Mesothelial cell of epicardium (in vitro differentiated cells): ENCODE measurements at places on chromosomes 3 and 15.

DNA sequence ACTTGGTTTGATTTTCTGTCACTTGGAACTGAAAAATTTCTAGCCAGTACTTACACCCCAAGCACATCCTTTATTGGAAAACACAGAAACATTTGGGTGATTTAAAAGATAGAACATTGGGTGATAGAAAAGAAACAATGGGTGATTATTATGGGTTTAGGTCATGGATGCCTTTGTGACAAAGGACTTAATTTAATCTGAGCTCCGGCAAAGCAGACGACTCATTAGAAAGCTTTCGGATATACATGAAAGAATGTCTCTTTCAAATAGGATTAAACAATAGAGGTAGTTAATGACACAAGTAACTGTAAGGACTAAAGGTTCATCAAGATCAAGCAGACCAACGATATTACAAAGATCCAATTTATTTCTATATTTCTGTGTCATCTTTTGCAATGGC lies 37.3 kb upstream of the CNTN4 start:
- no peak overlapping the region for H3K4me3 ChIP-seq
- H3K27ac ChIP-seq = no peak overlapping the region
- no peaks in the 10 kb centered on the region for H3K36me3 ChIP-seq
- no peak for DNase-seq
- H3K27me3 ChIP-seq = peaks cover 4% of the 10 kb centered on the region
- H3K4me1 ChIP-seq = peaks cover 2% of the 10 kb centered on the region

DNA sequence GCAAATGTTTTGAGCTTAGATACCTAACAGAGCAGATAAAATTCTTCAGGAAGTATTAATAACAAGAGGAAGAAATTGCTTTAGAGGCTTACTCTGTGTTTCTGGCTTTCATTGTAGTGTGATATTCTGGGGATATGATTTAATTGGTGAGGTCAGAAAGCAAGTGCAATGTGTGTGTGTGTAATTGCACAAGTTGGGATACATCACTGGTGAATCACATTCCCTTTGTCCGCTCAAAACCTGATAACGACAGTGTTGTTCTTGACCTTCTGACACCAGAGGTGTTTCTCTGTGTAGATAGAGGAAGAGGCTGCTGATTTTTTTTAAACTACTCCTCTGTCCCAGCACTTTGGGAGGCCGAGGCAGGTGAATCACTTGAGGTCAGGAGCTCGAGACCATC lies 161.1 kb downstream of the CACNA2D3 start:
- H3K27me3 ChIP-seq = peaks cover 2% of the 10 kb centered on the region
- H3K27ac ChIP-seq = no peak overlapping the region
- no peak for DNase-seq
- no peaks in the 10 kb centered on the region for H3K4me1 ChIP-seq

DNA sequence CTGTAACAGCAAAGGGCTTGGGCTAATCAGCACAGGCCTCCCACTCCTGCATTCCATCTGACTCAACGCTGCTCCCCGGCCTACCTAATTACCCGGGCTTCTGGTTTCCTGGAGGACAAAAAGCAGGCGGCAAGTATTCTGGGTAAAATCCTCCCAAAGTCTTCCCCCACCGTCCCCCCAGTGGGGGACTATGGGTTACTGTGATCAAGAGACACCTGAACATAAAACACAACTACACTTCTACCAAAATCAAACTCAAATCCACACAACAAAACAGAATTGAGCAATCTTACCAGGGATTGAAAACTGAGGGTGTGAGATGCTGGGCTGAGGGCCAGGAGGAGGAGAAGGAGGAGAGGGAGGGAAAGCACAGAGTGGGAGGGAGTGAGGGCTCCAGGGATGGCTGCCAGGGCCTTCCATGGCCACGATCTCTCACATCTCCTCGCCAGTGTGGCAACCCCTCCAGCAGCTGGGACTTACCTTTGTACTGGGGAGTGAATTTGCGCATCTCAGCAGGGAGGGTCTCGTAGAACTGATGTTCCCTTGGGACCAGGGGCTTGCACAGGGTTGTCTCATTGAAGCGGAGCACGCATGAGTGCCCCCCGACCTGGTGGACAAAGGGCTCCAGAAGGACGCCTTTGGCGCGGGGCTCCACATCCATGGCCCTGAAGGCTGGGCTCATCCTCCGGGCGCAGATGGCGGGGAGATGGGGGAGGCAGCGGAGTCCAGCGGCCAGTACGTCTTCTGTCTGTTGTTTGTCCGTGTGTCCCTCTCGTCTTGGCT lies 9.1 kb upstream of the NCKIPSD start:
- H3K4me3 ChIP-seq = peak overlapping the region; percentile 12
- H3K27me3 ChIP-seq = no peaks in the 10 kb centered on the region
- no peak for DNase-seq
- H3K36me3 ChIP-seq = peaks cover 37% of the 10 kb centered on the region
- H3K4me1 ChIP-seq = peaks cover 25% of the 10 kb centered on the region

GRCh38 chr3:183061391-183062172 lies 37.7 kb downstream of the MCCC1 start:
- DNase-seq = no peak
- H3K36me3 ChIP-seq = peaks cover 46% of the 10 kb centered on the region
- no peaks in the 10 kb centered on the region for H3K27me3 ChIP-seq
- H3K27ac ChIP-seq = no peak overlapping the region
- no peaks in the 10 kb centered on the region for H3K4me1 ChIP-seq

GRCh38 chr3:111650378-111651275 lies 55.5 kb upstream of the ZBED2 start:
- no peaks in the 10 kb centered on the region for H3K36me3 ChIP-seq
- no peak overlapping the region for H3K4me3 ChIP-seq
- DNase-seq = no peak
- H3K27me3 ChIP-seq = no peaks in the 10 kb centered on the region
- H3K4me1 ChIP-seq = peaks cover 5% of the 10 kb centered on the region
- no peak overlapping the region for H3K27ac ChIP-seq

GRCh38 chr15:84937144-84937543 lies 44.5 kb upstream of the PDE8A start:
- H3K27me3 ChIP-seq = peaks cover 4% of the 10 kb centered on the region
- no peak for DNase-seq
- no peak overlapping the region for H3K4me3 ChIP-seq
- no peaks in the 10 kb centered on the region for H3K36me3 ChIP-seq
- H3K4me1 ChIP-seq = no peaks in the 10 kb centered on the region

DNA sequence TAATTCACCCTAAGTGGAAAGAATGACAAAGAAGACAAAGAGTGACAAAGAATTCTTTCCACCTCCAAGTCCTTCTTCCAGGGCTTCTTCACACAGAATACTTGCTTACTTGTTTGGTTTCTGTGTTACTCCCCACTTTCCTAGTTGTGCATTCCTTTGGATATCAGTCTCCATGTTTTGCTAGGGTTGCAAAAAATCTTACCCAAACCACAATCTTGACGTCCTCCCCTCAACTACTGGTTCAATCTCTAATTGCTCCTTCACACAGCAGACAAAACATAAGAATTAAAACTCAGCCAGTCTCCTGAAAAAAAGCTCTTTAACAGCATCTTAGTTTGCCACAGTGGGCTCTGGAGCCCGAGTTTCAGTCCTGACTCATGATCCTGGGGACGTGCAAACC lies 297.6 kb upstream of the CHRNA7 start:
- H3K27ac ChIP-seq = no peak overlapping the region
- no peaks in the 10 kb centered on the region for H3K4me1 ChIP-seq
- peaks cover 34% of the 10 kb centered on the region for H3K27me3 ChIP-seq
- H3K36me3 ChIP-seq = no peaks in the 10 kb centered on the region
- H3K4me3 ChIP-seq = no peak overlapping the region
- DNase-seq = no peak

DNA sequence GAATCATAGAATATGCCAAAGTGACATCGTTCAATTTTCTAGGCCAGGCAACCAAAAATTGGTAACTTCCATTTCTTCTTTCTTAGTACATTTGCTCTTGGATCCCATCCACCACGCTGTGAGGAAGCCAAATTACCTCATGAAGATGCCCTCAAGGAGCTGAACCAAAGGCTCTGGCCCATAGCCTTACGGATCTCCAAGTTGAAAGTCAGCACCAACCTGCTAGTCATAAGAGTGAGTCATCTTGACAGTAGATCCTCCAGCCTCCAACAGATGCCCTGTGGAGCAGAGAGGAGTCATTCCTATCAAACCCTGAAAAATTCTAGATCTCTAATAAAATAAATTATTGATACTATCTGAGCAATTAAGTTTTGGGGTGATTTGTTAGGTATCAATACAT lies 322.5 kb upstream of the COL8A1 start:
- DNase-seq = no peak
- peaks cover 9% of the 10 kb centered on the region for H3K4me1 ChIP-seq
- H3K4me3 ChIP-seq = no peak overlapping the region
- H3K36me3 ChIP-seq = no peaks in the 10 kb centered on the region
- H3K27ac ChIP-seq = no peak overlapping the region

GRCh38 chr3:170517242-170517945 lies 68.5 kb downstream of the SLC7A14 start:
- H3K27ac ChIP-seq = no peak overlapping the region
- DNase-seq = no peak
- H3K36me3 ChIP-seq = no peaks in the 10 kb centered on the region
- H3K4me1 ChIP-seq = peaks cover 10% of the 10 kb centered on the region
- no peak overlapping the region for H3K4me3 ChIP-seq

DNA sequence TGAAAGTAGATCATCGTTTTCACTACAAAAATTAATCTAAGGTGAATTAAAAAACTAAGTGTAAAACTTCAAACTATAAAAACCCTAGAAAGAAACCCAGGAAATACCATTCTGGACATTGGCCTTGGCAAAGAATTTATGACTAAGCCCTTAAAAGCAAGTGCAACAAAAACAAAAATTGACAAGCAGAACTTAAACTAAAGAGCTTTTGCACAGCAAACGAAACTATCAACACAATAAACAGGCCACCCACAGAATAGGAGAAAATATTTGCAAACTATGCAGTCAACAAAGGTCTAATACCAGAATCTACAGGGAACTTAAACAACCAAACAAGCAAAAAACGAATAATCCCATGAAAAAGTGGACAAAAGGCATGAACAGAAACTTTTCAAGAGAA lies 302.0 kb downstream of the CHST2 start:
- DNase-seq = no peak
- no peaks in the 10 kb centered on the region for H3K4me1 ChIP-seq
- H3K4me3 ChIP-seq = no peak overlapping the region
- no peaks in the 10 kb centered on the region for H3K36me3 ChIP-seq
- H3K27ac ChIP-seq = no peak overlapping the region

DNA sequence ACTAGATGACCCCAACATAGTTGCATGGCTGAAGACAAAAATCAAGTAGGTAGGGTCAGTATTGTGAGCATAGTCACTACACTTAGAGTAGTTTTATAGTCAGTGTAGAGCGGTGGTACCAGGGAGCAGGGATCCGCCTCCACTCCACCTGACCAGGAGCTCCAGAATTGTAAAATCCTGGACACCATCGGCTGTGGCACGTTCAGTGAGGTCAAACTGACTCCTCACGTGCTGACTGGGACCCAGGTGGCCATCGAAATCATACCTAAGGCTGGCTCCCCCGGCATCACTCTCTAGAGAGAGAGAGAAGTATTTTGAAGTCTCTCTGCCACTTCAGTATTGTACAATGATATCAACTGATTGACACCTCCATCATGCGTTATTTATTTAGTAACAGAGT lies 59.7 kb upstream of the TAMM41 start:
- H3K4me1 ChIP-seq = no peaks in the 10 kb centered on the region
- peaks cover 50% of the 10 kb centered on the region for H3K27me3 ChIP-seq
- H3K4me3 ChIP-seq = no peak overlapping the region
- DNase-seq = no peak
- no peaks in the 10 kb centered on the region for H3K36me3 ChIP-seq

- DNase-seq = peak; percentile 79
- peak overlapping the region; percentile 30 for H3K4me3 ChIP-seq
Measured at GRCh38 chr15:70142322-70143191, 44.8 kb upstream of the TLE3 start.

GRCh38 chr3:46228260-46229242 lies 13.7 kb upstream of the CCR3 start:
- H3K36me3 ChIP-seq = no peaks in the 10 kb centered on the region
- no peaks in the 10 kb centered on the region for H3K4me1 ChIP-seq
- DNase-seq = no peak
- no peak overlapping the region for H3K27ac ChIP-seq
- H3K27me3 ChIP-seq = peaks cover 39% of the 10 kb centered on the region

GRCh38 chr3:39315420-39315819 lies 14.1 kb upstream of the CCR8 start:
- H3K4me1 ChIP-seq = no peaks in the 10 kb centered on the region
- no peak for DNase-seq
- no peak overlapping the region for H3K4me3 ChIP-seq
- H3K27ac ChIP-seq = no peak overlapping the region
- peaks cover 2% of the 10 kb centered on the region for H3K27me3 ChIP-seq
- no peaks in the 10 kb centered on the region for H3K36me3 ChIP-seq

GRCh38 chr3:126341755-126342150 lies 15.5 kb downstream of the KLF15 start:
- no peak overlapping the region for H3K27ac ChIP-seq
- no peaks in the 10 kb centered on the region for H3K36me3 ChIP-seq
- H3K27me3 ChIP-seq = peaks cover 4% of the 10 kb centered on the region

- H3K36me3 ChIP-seq = peaks cover 28% of the 10 kb centered on the region
- no peak for DNase-seq
- no peak overlapping the region for H3K4me3 ChIP-seq
- H3K4me1 ChIP-seq = no peaks in the 10 kb centered on the region
- no peaks in the 10 kb centered on the region for H3K27me3 ChIP-seq
- no peak overlapping the region for H3K27ac ChIP-seq
Measured at GRCh38 chr3:14480207-14481017, 59.7 kb downstream of the GRIP2 start.

DNA sequence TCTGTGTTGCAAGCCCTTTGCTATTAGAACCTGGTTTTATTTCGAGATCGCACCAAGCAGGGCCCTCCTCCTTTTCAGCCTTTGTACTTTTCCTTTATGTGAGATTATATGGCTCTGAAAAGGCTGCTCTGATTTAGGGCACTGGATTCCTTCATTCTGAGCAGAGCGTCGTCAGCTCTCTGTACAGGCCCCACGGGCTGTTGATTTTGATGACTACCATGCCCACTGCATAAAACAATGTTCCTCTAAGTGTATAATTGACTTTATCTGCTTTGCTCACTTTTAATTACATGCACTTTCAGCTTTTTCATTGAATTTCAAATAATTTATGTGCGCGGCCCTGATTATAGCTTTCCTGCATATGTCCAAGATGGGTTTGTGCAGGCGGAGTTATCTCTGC lies 4.4 kb upstream of the PSMD6 start:
- peaks cover 1% of the 10 kb centered on the region for H3K27me3 ChIP-seq
- peaks cover 42% of the 10 kb centered on the region for H3K4me1 ChIP-seq

GRCh38 chr3:6799264-6799915 lies 61.5 kb upstream of the GRM7 start:
- no peaks in the 10 kb centered on the region for H3K36me3 ChIP-seq
- peak; percentile 45 for DNase-seq
- H3K27ac ChIP-seq = no peak overlapping the region
- peaks cover 4% of the 10 kb centered on the region for H3K4me1 ChIP-seq

- no peaks in the 10 kb centered on the region for H3K27me3 ChIP-seq
- H3K4me3 ChIP-seq = no peak overlapping the region
- no peak for DNase-seq
- peaks cover 10% of the 10 kb centered on the region for H3K36me3 ChIP-seq
- H3K4me1 ChIP-seq = peaks cover 35% of the 10 kb centered on the region
- peak overlapping the region; percentile 70 for H3K27ac ChIP-seq
Measured at GRCh38 chr3:106058475-106058874, 189.7 kb upstream of the CBLB start.
